ENCODE measurements at places on chromosomes 2 and 18.

GRCh38 chr2:99445065-99445464 lies 44.8 kb downstream of the REV1 start:
- DNase-seq, result no peak

DNA sequence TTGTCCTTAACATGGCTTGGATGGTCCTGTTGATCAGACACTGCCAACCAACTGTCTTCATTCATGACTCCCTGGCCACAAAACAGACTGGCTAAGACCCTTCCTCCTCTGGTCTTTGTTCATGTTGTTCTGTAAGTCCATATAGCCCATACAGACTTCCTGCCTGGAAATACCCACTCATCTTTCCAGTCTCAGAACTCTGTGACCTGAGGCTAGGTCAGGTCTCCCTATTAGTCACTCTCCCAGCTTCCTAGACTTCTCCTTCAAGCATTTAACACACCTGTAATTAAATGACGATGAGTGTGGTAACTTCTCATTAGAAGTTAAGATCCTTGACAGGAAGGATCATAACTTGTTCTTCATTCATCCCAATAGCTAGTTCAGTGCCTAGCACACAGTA lies 56.3 kb downstream of the CCDC93 start:
- no peak for DNase-seq

DNA sequence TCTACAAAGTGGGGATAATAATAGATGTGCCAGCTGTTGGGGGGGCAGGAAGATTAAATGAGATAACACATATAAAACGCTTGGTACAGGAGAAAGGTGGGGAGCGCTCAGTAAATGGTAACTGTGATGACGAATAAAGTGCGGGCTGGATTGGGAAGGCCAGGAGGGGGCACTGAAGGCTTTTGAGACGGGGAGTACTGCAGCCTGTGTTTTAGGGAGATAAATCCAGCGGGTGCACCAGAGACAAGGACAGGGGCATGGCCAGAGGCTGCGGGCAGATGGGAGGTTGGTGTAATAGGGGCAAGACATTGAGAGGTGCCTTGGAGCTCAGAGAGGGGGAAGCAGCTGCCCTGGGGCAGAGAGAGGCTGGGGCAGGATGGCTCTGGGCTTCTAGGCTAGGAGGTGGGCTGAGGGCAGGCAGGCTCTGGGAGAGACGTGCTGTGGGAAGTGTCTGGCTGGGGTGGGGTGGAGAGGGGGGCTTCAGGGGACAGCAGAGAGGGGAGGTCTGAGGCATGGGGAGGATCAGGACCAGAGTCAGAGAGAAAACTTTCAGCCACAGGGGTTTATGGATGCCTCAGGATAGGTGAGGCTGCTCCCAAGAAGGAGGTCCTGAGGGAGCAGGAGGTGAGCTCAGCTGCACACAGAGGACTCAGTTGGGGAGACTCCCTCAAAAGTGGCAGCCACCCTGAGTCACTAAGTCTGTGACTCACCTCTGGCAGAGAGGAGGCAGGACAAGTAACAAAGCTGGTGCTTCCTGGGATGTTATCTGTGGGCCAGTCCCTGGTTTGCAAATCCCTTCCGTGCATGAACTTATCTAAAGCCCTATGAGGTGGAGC lies 18.8 kb downstream of the TEX44 start:
- no peak for DNase-seq

GRCh38 chr2:25816249-25816648 lies 62.0 kb downstream of the ASXL2 start:
- no peak for DNase-seq

DNA sequence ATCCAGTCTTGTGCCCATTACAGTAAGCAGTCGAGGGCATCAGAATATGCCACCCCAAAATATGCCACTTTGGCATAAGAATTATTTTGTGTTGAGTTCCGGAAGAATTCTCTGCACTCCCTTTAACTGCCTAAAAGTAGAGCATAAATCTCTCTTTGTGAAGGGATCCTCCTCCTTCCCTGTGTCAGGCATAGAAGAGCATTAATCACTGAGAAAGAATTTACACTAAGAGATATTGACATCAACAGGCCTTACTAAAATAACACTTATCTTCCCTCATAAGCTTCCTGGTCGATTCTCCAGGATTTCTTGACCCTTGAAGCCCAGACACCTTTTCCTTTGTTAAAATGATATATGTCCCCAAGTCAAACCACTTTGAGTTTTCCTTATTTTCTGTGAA lies 27.6 kb upstream of the KYNU start:
- no peak for DNase-seq

- DNase-seq, result peak; percentile 64
Measured at GRCh38 chr2:40450066-40450795, 1.7 kb downstream of the SLC8A1 start.

GRCh38 chr2:159546716-159547430 lies 69.5 kb downstream of the BAZ2B start:
- DNase-seq, result no peak

DNA sequence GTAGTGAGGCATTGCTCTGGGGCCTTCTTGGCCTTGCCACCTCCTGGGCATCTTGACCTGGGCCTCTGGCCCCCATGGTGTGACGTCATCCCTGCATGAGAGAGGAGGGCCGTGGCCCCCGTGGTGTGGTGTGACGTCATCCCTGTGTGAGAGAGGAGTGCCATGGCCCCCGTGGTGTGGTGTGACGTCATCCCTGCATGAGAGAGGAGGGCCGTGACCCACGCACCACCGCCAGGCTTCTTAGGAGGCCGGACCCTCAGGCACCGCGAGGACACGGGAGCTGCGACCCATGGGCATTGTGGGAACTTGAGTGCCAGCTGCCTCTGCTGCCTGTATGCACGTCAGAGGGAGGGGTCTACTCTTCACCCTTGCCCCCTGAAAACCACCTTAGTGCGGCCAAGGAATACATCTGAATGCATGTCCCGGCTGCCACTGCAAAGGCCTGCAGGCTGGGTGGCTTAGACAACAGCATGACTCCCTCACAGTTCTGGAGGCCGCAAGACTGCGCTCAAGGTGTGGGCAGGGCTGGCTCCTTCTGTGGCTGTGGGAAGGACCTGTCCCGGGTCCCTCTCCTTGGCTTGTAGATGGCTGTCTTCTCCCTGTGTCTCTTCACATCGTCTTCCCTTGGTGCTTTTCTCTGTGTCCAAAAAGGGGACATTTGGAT lies 20.8 kb upstream of the OTOS start:
- no peak for DNase-seq

DNA sequence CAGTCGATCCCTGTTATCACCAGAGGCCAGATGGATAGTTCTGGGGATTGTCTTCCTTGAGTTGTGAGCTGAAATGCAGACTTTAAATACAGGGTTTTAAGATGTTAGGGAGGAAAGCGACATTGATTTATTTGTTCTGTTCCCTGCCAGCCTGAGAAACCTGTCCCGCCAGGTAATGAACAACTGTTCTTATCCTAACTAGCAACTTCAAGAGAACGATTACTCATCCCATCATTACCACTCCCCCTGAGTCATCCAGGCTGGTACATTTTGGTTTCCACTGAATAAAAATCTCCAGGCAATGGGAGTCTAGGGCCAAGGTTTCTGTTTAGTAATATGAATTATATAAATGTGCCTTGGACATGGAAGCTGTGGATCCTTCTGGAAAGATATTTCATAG lies 131.2 kb downstream of the LYPD6B start:
- DNase-seq, result no peak

All from left forelimb (tissue), 1 donor.